ENCODE measurements at places on chromosomes 5 and 9.
A peak's percentile ranks its signal among the peaks of the same experiment; 100 is the strongest.

DNA sequence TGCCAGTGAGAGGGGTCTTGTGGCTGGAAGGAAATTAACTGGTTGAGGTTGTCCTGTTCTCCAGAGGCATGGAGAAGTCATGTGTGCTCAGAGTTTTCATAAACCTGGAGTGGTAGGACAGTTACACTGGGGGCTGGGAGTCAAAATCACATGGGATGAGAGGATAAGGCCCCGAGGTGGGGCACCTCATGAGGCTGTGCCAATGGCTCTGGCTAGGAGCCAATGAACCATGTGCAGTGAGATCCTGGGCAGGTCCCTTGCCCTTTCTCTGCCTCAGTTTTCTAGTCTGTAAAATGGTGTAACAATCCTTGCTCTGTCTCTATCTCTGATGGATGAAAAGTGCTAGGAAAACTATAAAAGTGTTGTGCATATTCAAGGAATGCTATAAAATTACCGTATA lies 7.0 kb upstream of the SYNPO start:
- DNase-seq = peak; percentile 27

DNA sequence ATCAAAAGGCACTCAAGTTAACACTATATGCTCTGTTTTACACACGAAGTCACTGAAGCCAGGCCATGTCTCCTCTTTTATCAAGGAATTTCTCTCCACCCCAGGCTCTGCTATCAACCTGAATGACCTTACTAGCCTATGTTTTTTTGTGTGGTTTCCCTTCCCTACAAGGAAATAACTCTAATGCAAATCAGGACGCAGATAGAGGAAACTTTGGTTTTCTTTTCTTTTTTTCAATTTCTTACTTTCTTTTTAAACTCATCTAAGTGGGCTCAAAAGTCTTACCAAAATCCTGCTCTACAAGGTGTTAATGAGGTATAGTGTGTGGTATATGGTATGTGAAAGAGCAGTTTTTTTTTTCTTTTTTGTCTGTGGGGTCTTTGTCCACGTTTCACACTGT lies 5.5 kb upstream of the SLC46A2 start:
- no peak for DNase-seq

GRCh38 chr5:131818001-131818724 lies 21.3 kb upstream of the FNIP1 start:
- DNase-seq = no peak

DNA sequence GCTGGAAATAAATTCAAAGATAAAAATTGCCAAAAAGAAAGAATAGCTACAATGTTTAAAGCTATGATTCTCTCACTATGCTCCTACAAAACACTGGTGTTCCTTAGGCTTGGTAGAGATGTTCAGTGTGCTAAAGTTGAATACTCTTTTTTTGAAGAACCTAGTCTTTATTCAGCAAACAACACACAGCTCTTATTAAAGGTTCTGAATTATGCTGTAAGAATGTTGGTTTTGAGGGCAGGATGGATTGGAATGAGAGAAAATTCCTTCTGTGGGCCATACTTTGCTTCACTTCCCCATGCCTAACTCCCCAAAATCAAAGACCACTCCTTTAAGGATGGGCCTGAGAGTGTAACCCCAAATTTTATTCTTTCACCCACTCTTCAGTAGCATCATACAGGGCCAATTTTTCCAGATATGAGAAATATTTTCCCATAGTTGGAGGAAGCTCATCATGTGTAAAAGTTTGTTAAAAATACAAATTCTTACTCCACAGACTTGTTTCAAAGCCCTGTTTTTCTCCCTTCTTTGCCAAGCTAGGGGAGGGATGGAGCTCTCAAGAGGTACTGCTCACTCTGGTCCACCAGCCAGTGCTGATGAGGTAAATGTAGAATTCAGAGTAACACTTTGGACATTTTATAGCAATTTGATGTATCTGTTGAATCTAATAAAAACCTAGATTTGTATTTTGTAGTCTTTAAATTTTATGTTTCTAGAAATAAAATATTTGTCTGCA lies 99.3 kb downstream of the GDNF start:
- no peak for DNase-seq

DNA sequence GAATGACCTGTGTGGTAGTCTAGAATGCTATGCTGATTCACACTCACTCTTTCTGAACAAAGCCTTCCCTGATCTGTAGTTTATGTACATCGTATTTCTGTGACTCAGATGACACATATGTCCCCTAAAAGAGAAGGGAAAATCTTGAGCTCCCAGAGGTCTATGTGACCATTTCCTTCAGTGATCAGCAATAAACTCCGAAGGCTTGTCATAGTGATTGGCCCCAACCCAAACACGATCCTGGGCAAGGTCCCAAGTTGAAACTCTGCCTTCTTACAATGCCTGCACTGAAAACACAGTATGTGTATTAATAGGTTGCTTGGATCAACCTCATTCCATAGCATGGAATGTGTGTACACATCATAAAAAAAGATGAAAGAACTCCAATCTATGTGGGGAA lies 685.8 kb downstream of the MAT2B start:
- DNase-seq = no peak

DNA sequence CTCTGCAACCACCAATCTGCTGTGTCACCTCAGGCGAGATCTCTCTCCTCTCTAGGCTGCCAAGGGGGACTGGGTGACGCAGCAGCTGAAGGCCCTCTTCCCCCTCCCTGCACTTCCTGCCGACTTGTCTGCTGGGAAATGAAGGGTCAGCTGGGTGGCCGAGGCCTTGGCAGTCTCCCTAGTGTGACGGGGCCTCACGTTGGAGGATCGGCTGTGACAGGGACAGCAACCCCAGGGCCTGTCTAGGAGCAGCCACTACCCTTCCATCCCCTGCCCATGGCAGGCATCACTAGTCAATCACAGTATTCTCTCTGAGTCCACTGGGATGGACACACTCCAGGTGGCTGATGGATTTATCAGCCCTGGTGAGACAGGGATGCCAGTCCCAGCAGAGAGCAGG lies 107.3 kb upstream of the SARDH start:
- no peak for DNase-seq

DNA sequence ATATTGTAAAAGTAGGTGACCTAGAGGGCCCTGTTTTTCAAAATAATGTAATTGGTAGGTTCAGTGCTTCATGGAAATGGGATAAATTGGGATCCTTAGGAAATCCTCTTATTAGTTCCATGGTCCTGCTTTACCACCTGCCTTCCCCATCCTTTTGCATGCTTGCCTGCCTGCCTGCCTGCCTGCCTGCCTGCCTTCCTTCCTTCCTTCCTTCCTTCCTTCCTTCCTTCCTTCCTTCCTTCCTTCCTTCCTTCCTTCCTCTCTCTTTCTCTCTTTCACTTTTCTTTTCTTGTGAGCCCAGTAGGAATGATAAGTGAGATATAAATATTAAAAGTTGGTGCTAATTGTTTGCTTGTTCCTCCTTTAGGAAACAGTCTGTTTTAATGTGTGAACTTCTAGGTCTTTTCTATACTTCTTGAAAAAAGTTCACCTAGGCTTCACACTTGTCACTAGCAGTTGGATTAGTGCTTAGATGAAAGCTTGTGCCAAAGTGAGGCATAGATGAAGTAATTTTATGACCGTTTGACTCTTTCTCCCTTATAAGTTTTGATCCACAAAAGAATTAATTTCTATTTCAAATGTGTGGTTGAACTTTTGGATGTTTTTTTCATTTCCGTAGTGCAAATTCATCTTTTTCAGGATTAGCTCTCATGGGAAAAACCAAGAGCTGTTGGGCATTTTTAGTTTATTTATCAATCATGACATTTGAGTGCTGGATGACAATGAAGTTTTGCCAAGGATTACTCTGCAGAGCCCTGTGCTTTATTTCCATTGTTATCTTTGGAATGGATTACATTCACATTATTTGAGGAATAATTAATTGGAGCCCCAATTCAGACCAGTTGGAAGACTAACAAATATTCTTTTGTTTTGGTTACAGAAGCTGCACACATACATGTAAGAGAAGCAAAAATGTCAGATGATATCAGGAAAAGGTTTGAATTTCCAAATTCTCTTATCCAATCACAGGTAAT lies 30.7 kb downstream of the FOCAD start:
- no peak for DNase-seq

GRCh38 chr5:73171495-73171894 lies 1.5 kb upstream of the TMEM174 start:
- no peak for DNase-seq

DNA sequence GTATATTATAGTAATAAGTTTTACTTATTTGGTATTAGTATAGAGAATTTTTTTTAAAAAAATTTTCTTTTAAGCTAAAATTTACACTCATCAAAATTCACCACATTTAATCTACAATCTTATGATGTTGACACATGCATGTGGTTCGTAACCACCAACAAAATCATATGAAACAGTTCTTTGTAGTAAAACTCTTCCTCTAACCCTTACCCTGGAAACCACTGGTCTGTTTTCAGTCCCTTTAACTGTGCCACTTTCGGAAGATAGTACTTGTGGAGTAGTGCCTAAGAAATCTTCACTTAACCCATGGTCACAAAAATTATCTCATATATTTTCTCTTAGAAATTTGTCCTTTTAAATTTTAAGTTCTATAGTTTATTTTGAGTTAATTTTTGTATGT lies 1498.8 kb downstream of the MAT2B start:
- DNase-seq = no peak

GRCh38 chr9:137222190-137223077 lies at the start of gene RNF208:
RNF208 (minus strand) TSS chr9:137222240; CDS start chr9:137221212, 1,028 bp downstream.
- DNase-seq = no peak

- DNase-seq = no peak
Observed at GRCh38 chr5:110085826-110086225, 396.1 kb downstream of the MAN2A1 start.

GRCh38 chr9:91500509-91501014 lies 76.9 kb upstream of the NFIL3 start:
- DNase-seq = no peak

- DNase-seq = no peak
Observed at GRCh38 chr5:16713386-16713928, 96.7 kb upstream of the RETREG1 start.

DNA sequence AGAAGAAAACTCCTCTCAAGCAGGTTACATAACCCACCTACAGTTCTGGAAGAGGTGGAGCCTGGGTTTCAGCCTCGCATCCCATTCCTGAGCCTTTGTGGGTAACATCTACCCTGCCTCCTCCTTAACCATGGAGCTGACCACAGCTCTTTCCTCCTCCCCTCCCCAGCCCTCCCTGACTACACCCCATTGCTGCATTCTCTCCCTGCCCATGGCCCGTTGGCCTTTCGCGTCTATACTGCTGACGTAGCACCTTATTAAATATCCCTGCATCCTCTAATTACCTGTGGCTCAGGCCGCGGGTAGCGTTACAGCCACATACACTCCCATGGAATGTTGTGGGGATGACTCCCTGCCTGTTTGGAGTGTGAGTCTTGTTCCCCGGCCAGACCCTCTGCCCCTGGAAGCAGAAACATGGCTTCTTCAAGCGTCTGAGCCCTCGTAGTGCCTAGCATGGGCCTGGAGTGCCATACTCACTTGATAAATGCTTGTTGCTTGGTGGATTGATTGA lies 72.8 kb downstream of the WWC1 start:
- DNase-seq = no peak

DNA sequence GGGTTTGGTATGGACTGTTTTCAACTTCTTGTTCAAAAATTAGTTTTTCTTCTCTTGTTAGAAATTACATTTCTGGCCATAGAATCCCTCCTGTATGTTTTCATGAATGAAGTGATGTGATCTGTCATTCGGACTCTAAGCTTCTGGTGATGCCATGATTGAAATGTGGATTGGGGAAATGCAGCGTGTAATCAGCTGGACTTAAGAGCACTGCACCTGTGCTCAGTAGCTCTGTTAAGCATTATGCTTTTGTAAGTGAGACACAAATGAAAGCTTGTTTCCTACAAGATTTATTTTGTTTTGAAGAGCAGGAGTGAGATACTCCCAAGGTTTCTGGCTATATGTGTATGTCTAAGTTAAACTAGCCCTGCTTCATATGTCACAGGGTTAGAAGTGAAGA lies 24.0 kb upstream of the FAM120AOS start:
- DNase-seq = no peak

DNA sequence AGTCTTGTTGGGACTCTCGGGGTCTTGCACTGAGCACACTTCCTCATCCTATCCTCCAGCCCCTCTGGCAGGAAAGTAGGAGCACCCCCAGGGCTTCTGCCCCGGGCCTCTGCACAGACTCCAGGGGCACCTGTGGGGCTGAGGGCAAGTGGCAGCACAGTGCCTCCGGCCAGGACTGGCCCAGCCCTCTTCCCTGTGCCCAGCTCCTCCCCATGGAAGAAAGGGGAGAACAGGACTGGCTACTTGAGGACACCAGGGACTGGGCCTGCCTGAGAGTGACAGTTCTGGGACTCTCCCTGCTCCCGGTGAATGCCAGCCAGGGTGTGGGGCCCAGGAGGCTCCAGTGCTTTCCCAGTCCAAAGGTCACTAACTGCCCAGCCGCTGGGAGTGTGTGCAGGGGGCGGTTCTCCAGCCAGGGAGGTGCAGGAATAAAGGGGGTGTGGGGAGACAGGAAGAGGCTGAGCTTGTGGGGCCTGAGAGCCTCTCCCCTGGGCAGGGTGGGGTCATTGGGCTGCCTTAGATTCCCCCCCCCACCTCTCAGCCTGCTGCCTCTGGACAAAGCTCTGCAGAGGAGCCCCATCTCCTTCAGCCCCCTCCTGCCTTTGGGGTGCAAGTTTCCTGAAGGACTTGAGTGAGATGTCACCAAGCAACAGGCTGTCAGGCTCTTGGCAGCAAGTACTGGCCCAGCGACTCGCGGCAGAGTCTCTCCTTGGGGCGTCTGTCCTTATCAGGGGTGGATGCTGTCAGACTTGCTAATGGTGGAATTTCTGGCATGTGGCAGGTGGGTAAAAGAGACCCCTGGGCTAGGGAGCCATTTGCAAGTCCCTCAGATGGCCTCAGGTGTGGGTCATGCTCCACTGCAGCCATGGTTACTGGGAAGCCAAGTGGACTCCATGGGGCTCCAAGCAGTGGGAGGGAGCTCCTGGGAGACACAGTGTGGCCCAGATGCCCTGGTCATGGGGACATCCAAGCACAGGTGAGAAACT lies 19.1 kb upstream of the JADE2 start:
- no peak for DNase-seq

Measured in NCI-H1694 (cell line).